ENCODE measurements at places on chromosomes 11 and 22.

GRCh38 chr11:643849-644738, 7.0 kb downstream of the DRD4 start:
- DNase-seq = no peak

GRCh38 chr11:67581469-67581868, 2.1 kb upstream of the GSTP1 start:
- no peak for DNase-seq

DNA sequence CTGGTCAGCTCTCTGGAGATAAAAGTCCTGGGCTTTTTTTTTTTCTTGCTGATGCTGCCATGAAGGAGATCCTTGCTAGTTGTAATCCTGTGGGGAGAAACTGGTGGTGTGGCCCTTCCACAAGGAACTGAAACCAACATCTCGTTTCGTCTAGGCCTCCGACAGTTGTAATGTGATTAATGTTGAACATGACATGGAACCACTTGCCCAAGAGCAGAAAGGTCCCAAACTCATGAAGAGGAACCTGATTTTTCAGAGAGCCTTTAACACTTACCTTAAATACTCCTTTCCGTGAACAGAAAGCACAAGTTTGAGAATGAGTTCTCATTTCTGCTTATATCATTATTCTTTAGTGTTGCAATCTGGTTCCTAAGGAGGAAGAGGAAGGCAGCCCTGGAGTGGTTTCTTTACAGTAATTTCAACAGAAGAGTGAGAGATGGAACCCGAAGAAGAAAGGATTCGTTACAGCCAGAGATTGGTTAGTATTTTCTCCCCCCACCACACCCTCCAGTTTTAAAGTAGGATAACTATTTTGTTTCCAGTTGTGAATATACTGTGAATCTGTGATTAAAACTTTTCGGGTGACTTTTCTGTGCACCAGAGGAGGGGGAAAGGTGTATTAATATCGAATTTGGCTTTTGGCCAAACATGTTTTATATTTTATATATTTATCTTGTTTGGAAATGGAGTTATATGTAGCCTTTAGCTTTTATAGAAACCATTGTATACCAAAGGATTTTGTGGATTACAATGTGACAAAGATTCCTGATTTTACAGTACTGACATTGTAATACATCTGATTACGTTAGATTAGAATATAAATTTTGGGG, 2.0 kb downstream of the KDM2A start:
- DNase-seq = peak; percentile 11

GRCh38 chr22:44870021-44870420, 117.6 kb downstream of the ARHGAP8 start:
- DNase-seq = peak; percentile 74

- DNase-seq = peak; percentile 16
These were observed 55.9 kb downstream of the BMAL1 start for GRCh38 chr11:13333456-13333957.

DNA sequence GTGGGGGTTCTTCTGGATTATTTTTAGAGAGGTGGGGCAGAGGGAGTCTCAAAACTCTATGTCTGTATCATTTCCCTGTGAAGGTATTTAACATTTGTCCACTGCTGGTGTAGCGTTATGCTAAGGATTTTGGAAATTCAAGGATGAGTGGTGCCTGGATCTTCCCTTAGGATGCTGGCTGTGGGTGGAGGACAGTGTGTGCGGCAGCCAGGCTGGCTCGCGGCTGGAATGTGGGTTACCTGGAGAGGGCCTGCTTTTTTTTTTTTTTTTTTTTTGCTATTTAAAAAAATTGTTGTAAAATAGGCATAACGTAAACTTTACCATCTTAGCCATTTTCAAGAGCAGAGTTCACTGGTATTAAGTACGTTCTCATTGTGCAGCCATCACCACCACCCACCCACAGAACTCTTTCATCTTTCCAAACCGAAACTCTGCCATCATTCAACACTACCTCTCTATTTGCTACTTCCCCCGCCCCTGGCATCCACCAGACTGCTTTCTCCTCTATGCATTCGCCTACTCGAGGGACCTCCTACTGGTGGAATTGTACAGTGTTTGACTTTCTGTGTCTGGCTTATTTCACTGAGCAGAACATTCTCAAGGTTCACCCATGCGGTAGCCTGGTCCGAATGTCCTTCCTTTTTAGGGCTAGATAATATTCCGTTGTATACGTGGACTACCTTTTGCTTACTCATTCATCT, 67.1 kb downstream of the PARVB start:
- peak; percentile 39 for DNase-seq

- DNase-seq = no peak
These were observed 75.7 kb downstream of the GRAMD1B start for GRCh38 chr11:123505546-123506299.

DNA sequence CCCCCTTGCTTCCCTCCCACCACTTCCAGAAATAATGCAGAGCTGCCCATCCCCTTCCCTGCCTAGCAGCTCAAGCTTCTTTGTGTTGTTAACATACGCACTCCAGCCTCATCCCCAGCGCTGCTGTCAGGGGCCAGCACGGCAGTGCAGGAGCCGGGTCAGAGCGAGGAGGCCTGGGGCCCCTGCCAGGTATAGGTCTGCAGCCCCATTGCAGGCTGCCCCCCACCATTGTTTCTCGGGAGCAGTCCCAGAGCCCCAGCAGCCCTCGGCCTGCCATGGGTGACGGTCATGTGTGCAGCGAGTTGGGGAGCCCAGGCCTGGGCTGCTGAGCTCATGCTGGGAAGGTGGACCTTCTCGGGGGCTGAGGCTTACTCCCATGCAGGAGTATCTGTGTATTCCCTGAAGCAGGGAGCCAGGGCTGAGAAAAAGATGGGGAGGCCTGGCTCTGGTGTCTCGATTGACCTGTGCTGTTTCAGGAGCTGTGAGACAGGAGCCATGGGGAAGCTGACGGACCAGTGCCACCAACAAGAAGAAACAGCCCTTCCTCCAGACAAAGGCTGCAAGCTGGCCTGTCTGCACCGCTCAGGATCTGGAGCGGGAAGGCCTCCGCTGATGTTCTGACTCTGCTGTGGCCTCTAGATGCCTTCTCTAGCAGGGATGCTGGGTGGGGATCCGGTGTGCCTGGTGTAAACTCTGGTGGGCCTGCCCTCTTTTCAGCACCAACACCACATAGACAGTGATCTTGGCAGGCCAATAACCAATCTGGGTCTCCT, 220.5 kb upstream of the B3GAT1 start:
- DNase-seq = no peak

DNA sequence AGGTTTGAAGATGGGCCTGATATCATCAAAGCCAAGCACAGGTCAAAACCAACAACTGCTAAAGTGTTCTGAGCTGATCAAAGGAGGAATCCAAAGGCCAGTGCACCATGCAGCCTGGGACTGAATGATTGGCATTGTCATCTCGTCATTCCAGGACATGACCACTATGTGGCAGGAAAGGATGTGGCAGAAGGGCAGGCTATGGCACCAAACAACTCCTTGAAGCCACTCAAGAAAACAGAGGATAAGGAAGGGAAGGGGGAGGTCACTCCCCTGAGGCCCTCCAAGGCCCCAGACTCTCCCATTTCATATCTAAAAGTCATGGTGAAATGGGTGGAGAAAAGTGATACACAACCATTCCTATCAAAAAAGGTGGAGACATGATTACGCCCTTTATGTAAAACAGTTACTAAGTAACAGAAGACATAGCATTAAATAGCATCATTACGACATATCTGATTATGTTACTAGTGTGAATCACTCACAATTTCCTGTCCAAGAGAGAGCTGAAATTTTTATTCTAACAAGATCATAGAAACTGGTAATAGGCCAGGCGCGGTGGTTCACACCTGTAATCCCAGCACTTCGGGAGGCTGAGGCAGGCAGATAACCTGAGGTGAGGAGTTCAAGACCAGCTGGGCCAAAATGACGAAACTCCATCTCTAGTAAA, 49.3 kb downstream of the AHNAK start:
- peak; percentile 77 for DNase-seq

DNA sequence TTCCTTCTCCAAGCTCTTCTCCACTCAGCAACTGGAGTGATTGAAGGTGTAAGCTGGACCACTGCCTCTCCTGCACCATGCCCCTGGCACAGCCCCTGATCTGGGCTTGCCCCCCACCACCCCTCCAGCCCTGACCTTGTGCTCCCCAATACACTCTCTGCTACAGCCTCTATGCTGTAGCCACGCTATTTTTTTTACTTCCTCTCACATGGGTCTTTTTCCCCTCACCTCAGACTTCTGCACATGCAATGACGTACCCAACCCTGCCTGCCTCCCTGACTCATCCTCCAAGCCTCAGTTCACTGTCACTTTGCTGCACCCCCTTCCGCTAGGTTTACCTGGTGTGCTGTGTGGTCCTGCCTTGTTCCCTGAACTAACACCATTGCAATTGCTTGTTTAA, 9.0 kb downstream of the CSNK2A3 start:
- DNase-seq = no peak

GRCh38 chr11:61429346-61429690, 457 bp downstream of the CPSF7 start:
- peak; percentile 71 for DNase-seq

DNA sequence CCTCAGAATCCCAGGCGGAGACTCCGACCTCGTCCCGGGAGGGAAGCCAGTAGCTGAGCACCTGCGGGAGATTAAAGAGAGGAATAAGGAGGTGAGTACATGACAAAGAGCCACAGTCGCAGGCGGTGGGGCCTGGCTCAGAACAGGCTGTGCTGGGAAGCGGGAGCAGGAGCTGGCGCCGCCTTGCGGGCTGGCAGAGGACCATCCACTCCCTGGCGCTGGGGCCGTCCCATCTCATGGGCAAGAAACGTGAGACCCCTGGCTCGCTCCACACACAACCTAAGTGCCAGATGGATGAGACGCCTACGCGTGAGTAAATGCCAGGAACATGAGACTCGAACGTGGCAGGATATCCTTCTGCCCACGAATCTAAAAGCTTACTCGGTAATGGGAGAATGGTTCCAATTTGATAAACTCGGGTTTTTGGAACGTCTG, 6.3 kb downstream of the CEND1 start:
- DNase-seq = peak; percentile 57

GRCh38 chr11:67355794-67356386, 2.5 kb upstream of the POLD4 start:
- DNase-seq = no peak

- peak; percentile 36 for DNase-seq
These were observed 891 bp downstream of the SAMM50 start for GRCh38 chr22:43955883-43956782.

DNA sequence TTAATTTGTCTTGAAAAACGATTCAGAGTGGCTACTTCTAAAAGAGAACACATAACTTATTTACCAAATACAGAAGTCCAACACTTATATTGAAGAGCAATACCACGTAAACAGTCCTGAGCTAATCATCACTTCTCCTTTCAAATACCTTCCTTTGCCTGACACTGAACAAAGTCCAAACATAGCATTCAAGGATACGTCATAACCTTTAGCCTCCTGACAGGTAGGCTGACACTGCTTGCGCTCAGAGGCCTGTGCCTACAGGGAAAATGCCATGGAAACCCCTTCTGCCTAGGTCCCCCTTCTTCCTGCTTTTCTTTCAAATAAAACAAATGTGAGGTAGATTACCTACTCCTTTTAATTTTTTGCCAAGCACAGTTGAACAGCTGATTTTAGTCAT, 510.0 kb downstream of the INSC start:
- no peak for DNase-seq

DNA sequence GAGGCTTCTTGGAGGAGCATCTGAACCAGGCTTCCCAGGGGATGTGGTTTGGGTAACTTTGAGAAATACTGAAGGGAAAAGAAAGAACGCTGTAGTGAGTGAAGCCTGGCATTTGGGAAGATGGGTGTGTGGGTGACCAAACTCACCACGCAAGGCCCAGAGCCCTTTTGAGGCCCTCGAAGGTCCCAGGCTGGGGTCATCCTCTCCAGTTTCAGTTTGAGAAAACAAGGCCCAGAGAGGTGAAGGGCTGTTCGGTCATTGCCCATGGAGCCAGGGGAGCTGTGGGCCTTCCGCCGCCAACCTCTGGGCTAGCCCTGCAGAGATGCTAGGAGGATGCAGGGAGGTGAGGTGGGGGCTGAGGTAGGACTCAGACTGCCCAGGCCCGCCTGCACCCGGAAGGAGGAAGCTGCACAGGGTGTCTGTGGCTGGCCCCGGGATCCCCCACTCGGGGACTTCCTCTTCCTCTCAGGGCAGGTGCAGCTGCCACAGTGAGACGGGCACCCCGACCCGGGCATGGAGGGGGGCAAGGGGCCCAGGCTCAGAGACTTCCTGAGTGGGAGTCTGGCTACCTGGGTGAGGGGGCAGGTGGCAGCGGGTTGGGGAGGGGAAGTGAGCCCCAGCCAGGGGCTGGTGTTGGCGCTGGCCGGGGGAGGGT, at the start of gene CCDC88B:
Gene CCDC88B (plus strand): TSS at position 451 of the 655 bp plus-strand sequence. CDS start 63 bp downstream, at position 514.
- no peak for DNase-seq

- no peak for DNase-seq
These were observed 57.2 kb downstream of the GRIK4 start for GRCh38 chr11:120568572-120569307.

GRCh38 chr11:108944471-108945178, 279.8 kb downstream of the DDX10 start:
- DNase-seq = no peak

- peak; percentile 85 for DNase-seq
These were observed 235.4 kb downstream of the METTL15 start for GRCh38 chr11:28343304-28344233.

GRCh38 chr11:59705294-59705693, 8.4 kb downstream of the OR10V1 start:
- DNase-seq = no peak

GRCh38 chr11:114340311-114341131, 44.3 kb downstream of the NNMT start:
- peak; percentile 72 for DNase-seq

- DNase-seq = no peak
These were observed 393 bp downstream of the ST13 start for GRCh38 chr22:40855979-40856512.

- DNase-seq = no peak
These were observed 693 bp upstream of the PRR14L start for GRCh38 chr22:31750365-31751284.

DNA sequence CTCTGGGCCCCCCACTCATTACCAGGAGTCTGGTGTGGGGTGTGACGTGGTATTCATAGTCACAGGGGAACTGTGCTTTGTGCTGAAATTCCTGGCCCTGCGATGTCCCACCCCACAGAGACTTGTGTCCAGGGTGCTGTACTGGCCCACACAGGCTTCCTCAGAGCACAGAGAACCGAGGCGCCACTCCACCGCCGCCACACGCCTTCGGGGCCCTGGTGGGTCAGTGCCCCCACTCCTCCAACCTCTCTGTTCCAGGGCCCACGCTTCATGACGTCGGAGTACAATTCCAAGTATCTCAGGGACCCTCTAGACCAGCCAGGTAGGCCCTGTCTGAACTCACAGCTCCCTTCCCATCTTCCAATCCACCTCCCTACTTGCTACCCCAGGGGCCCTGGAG, 23.5 kb upstream of the LRRC10B start:
- DNase-seq = no peak

- no peak for DNase-seq
These were observed 3.8 kb upstream of the CYP2D6 start for GRCh38 chr22:42134100-42135020.

DNA sequence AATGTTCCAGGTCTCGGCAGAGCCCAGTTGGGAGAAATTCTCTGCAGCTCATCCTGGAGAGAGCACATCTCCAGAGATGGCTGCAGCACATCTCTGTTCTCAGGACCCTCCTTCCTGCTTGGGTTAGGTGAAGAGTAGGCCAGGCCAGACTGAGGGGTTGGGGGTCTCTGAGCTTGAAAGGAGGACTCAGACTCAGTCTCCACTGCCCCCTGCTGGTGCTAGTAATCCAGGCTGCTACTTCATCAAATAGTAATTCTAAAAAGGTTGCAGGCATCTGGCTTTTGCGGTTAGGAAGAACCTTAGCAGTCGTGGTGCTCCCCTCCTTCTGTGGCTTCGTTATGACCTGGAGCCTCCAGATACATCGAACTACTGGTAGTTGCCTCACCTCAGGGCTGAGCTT, 9.7 kb downstream of the TUB start:
- DNase-seq = peak; percentile 39

- DNase-seq = peak; percentile 22
These were observed 32.1 kb upstream of the GNB1L start for GRCh38 chr22:19886605-19887255.
